ENCODE measurements at places on chromosomes 5 and 9. TPM values are rescaled to one million over a fixed set of nuclear protein-coding genes. Genes with fewer than 3 reads are reported as not detected.

Gene PCDHA9
- total RNA-seq: not detected

Gene DMRT3
- not detected for total RNA-seq

Gene FUT7
- not detected for total RNA-seq

Gene MLLT3
- 5.3 TPM for total RNA-seq

Gene CEL
- 0.94 TPM for total RNA-seq

Gene POU5F2
- total RNA-seq: 0.52 TPM

Gene AK1
- total RNA-seq: 263 TPM

Gene FGD3
- total RNA-seq: 3.3 TPM

Gene ZNF883
- 3.8 TPM for total RNA-seq

Gene HMCN2
- 1.3 TPM for total RNA-seq

Gene PNPLA7
- total RNA-seq: 4.4 TPM

Gene SPINK4
- not detected for total RNA-seq

Gene PDE8B
- 22.2 TPM for total RNA-seq

Gene PRSS3
- not detected for total RNA-seq

Gene PCDHGA6
- total RNA-seq: 5.3 TPM

Gene HNRNPA0
- 6.9 TPM for total RNA-seq

Gene UNC13B
- total RNA-seq: 14.6 TPM

Gene EIF4E1B
- not detected for total RNA-seq

Gene TMEM8B
- 10.3 TPM for total RNA-seq
